Hematopoietic multipotent progenitor cell treated with erythropoietin and hydrocortisone succinate and interleukin-3 and kit ligand, for 8 days (in vitro differentiated cells): ENCODE measurements at places on chromosomes 16 and 17.

- no peak for DNase-seq
Observed at GRCh38 chr17:76519048-76519966, 18.1 kb upstream of the RHBDF2 start.

DNA sequence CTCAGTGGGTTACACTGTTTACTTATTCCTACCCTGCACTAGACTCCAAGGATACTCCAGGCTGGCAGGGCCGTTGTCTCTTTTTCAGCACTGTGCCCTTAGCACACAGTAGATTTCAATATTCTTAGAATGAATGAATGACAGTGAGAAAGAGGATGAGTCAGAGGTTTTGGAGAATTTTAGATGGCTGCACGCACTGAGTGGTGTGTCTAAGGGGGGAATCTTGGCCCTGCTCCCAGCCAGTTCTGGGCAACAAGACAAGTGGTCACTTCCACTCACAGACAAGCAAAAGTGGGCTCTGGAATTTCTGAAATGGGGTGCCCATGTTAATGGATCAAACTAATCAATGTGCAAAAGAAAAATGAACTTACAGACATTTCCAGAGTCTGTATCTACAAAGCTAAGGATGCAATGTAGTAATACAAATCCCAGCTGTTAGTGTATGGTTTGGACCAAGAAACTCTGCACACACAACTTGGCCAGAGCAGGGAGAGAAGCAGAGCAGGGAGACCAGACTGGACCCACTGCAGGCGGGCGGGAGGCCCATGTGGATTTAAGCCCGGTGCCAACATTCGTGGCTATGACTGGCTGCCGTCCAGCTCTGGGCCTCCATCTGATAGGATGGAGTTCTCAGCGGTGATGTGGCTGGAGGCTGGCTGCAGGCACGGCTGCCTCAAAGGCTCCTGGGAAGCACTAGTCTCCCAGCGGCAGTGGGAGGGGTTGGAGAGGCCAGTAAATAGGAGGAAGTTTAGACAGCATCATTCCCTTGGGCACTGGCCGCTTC is 95.6 kb upstream of the CDYL2 start:
- peak; percentile 3 for DNase-seq

- DNase-seq, result no peak
Observed at GRCh38 chr17:2995377-2995776, 68.0 kb downstream of the OR1D5 start.

- DNase-seq, result no peak
Observed at GRCh38 chr16:86281421-86281820, 228.9 kb upstream of the FOXF1 start.

- DNase-seq, result peak; percentile 84
Observed at GRCh38 chr17:596763-597644, 117.6 kb downstream of the VPS53 start.

- no peak for DNase-seq
Observed at GRCh38 chr16:25413975-25414374, 156.3 kb upstream of the ZKSCAN2 start.

- no peak for DNase-seq
Observed at GRCh38 chr16:25033852-25034251, 18.7 kb upstream of the ARHGAP17 start.

- DNase-seq, result no peak
Observed at GRCh38 chr17:3897731-3898130, 4.9 kb upstream of the CAMKK1 start.

GRCh38 chr17:68346448-68346847 is 55.2 kb downstream of the ARSG start:
- DNase-seq, result peak; percentile 28

DNA sequence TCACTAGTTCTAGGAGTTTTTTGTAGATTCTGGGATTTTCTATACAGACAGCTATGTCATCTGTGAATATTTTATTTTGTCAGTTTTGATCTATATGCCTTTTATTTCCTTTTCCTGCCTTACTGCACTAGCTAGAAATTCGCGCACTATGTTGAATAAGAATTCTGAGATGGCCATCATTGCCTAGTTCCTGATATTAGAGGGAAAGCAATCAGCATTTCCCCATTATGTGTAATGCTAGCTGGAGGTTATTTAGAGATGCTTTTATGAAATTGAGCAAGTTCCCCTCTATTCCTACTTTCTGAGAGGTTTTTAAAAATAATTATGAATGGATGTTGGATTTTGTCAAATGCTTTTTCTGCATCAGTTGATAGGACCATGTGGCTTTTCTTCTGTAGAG is 23.8 kb downstream of the MPRIP start:
- no peak for DNase-seq

- DNase-seq, result no peak
Observed at GRCh38 chr17:47325176-47325575, 1.4 kb downstream of the EFCAB13 start.

DNA sequence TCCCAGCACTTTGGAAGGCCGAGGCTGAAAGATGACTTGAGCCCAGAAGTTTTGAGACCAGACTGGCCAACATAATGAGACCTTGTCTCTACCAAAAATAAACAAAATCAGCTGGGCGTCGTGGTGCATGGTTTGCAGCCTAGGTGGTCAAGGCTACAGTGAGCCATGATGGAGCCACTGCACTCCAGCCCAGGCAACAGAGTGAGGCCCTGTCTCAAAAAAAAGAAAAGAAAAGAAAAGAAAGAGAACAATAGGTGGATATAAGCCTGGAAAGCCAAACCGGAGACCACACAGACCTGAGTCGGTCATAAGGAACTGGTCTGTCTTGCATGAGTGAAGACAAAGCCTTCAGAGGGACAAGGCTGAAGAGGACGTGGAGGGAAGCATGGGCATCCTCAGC is 14.4 kb downstream of the ATP6V0D1 start:
- DNase-seq, result no peak

DNA sequence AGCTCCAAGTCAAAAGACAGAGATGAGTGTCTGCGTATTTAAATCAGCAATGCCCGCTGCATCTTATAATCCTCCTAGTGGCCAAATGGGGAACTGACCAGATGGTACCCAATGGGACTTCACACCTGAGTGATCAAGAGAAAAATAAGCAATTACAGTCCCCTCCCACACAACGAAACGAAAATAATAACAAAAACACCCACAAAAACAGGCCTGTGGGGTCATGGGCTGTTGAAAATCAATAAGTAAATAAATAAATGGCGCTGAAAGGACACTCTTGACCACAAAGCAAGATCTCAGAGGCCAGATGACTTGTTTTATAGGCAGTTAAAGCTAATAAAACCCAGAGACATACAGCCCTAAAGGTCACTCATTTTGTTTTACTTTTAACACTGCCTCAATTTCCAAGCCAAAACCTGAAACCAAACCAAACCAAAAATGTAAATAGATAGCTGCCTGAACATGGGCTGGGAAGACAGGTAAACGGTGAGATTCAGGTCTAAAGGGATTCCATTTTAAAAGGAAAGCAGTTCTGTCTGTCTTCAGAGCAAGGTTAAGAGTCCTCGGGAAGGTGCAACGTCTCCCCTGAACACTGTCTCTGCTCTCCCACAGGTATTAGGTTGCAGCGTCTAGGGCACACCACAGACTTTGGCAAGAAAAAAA is 1.3 kb downstream of the ZNF821 start:
- DNase-seq, result peak; percentile 87

DNA sequence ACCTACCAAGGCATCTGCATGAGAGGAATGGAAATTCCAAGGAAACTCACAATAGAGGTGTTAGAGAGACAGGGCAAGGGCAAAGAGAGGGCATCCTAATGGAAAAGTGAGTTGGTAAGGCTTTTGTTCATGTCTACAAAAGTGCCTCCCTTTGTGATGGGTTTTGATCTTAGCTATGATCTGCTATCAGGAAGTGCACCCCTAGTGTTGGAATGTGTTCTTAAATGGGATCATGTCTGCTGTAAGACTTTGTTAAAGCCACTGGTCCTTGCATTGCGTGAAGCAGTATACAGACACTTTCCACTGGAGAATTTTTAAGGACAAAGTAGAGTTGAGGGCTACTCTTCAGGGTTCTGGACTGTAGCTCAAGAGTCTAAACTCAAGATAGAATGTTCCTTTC is 92.0 kb downstream of the MAP2K6 start:
- DNase-seq, result peak; percentile 20

- no peak for DNase-seq
Observed at GRCh38 chr16:10561425-10561824, 19.0 kb downstream of the EMP2 start.

GRCh38 chr16:75550211-75550662 is 5.8 kb downstream of the TMEM231 start:
- peak; percentile 55 for DNase-seq

- no peak for DNase-seq
Observed at GRCh38 chr17:70138291-70138865, 31.0 kb upstream of the KCNJ2 start.

GRCh38 chr17:46974086-46974485 is 5.0 kb downstream of the RPRML start:
- DNase-seq, result no peak

GRCh38 chr17:42347606-42348005 is 40.6 kb downstream of the STAT3 start:
- no peak for DNase-seq

GRCh38 chr16:64754279-64754678 is 367.6 kb downstream of the CDH11 start:
- DNase-seq, result no peak

DNA sequence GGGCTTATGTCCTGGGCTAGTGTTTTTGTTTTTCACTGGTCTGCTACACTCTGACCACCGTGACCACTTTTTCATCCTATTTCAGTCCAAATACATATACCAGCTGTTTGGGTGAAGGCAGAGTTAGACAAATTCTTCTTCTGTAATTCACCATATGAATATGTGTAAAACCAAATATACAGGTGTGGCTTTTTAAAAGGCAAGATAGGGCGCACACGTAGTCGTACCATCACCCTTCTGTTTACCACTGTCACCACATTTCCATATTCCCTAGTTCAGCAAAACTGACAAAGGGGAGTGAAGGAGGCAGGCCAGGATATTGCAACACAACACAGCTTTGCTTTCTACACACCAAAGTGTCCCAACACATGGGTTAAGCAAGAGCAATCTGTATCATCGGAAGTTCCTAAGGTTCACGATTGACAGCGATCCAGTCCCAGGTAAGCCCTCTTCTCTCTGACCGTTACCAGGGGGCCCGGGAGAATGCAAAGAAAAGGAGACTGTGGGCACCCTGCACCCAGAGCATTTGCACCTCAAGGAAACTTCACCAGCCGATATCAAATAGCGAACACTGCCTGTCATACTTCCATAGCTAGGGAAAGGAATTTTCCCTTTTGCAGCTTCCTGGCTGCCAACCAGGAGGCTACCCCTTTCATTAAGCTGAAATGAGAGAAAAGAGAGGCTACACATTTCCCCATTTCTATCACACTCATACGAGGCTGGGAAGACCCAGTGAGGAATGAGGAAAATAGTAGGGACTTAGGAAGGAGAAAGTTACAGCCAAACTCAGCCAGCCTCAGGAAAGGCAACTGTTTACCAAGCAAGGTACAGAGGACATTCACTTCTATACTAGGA is 23.1 kb downstream of the CREBBP start:
- DNase-seq, result no peak

DNA sequence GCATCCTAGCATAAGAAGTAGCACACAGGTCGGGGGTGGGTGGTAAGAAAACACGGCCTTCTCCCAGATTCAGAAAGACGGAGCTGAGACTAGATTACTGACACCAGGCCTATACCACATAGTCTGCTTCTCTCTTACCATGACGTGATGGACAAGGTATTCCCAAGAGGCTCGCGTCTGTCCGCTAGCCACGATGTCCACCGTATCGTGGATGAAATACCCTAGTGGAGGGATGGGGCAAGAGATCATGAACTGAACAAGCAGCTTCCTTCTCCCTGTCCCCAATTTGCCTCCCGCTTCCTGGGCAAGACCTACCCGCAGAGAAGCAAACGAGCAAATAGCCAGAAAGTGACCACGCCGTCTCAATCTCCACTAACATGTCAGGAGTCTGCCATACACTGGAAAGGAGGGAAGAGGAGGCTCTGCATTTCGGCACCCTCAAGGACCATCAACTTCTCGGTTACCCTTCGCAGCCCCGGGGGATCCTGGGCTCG is 820 bp downstream of the TLCD1 start:
- DNase-seq, result peak; percentile 66

DNA sequence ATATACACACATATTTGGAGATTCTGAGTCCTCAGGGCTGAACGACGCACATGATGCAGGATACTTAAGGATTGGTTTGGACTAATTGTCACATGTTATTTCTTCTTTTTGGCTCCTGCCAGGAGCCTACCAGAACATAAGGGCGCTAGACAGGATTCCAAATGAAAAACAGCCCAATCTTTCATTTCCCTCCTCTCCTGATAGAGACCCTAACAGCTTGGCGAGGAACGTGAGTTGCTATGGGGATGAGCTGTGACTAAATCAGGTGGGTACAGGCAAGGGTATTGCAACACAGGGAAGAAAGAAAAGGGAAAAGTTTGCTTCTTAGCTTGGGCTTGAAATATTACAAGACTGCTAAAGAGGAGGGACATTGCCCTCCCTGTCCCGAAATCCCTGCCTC is 109.9 kb downstream of the AIPL1 start:
- no peak for DNase-seq
